CD4-positive, alpha-beta T cell treated with Interleukin-17A for 4 hours (primary cell): ENCODE measurements at places on chromosomes 12 and 14.

- DNase-seq: no peak
These were observed 8.7 kb upstream of the SMUG1 start for GRCh38 chr12:54197431-54197909.

DNA sequence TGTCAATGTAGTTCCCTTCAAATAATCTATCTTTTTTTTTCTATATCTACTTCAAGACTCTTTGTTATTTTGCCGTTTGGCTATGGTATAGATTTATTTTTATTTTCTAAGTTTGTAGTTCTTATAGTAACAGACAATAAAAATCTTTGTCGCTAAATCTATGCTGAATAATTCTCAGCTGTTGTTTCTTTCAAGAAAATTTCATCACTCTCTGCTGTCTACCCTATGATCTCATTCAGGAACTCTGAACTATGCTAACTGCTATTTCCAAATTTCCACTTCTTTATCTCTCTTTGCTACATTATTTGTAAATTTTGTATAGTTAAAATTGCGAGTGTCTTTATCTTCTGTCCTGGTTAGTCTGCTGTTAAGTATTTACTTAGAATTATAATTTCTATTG lies 353.6 kb downstream of the LRFN5 start:
- no peak for DNase-seq

GRCh38 chr12:24118668-24119067 lies 169.2 kb upstream of the SOX5 start:
- DNase-seq: no peak

DNA sequence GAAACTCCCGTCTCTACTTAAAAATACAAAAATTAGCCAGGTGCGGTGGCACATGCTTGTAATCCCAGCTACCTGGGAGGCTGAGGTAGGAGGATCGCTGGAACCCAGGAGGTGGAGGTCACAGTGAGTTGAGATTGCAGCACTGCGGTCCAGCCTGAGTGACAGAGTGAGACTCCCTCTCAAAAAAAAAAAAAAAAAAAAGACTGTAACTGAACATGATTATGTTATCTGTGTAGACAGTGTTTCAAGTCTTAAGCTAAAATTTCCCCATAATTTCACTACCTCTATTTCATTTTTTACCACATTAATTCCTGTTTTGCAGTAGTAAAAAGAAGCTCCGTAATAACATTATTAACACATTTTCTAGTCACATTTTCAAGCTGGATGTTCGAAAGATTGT lies 5.4 kb downstream of the PLBD1 start:
- DNase-seq: no peak

GRCh38 chr12:79329933-79330332 lies 360.8 kb downstream of the PAWR start:
- no peak for DNase-seq

DNA sequence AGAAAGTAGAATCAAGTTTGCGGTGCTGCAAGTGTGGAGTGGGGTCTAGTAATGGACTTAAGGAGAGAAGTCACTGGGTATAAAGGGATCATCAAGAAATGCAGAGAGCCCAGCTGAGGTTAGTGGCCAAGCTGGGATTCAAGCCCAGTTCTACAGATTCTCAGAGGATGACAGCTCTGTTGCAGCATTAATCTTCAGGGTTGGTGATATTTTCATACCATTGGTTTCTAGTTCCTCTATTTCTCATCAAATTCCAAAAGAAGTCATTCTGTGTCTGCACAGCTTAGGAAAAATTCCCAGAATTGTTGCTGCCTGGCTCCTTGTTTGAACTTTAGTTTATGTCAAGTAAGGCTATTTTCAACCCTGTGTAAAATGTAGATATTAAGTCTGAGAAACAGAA lies 169.5 kb upstream of the NTF3 start:
- DNase-seq: no peak

GRCh38 chr14:33940561-33941011 lies 10.3 kb downstream of the EGLN3 start:
- no peak for DNase-seq

DNA sequence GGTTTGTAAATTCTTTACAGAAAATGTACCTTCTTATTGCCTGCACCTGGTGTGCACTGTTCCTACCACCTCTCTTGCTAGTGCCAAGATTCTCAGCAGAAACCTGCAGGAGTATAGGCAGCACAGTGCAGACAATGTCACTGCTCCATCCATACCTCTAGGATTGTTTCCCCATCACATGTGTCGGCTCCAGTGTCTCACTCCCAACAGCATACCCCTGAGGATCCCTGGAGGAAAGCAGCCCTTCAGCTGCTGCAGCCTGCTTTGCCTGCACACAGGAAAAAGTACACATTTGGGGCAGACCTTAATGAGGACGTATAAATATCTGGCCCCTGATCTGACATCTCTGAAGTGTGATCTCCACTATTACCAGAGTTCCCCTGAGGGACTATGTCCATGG lies 235.5 kb downstream of the MDGA2 start:
- DNase-seq: no peak
